ENCODE measurements at places on chromosomes 7 and 10.

GRCh38 chr10:470339-471003 lies 219.0 kb downstream of the DIP2C start:
- DNase-seq: no peak

DNA sequence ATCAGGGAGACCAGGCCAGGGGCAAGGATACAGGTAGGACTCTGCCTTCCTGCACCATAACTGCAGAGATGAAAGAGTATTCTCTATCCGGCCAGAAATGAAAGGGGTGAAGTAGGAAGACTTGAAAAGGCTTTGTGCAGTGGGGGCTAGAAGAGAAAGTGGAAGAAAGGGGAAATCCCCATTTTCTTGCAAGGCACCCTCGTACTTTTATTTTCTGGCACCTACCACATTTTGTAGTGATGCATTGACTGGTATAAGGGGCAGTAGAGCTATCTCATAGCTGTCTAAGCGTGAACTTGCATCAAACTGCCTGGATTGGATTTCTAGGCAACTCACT lies 752 bp upstream of the CAMK2G start:
- no peak for DNase-seq

DNA sequence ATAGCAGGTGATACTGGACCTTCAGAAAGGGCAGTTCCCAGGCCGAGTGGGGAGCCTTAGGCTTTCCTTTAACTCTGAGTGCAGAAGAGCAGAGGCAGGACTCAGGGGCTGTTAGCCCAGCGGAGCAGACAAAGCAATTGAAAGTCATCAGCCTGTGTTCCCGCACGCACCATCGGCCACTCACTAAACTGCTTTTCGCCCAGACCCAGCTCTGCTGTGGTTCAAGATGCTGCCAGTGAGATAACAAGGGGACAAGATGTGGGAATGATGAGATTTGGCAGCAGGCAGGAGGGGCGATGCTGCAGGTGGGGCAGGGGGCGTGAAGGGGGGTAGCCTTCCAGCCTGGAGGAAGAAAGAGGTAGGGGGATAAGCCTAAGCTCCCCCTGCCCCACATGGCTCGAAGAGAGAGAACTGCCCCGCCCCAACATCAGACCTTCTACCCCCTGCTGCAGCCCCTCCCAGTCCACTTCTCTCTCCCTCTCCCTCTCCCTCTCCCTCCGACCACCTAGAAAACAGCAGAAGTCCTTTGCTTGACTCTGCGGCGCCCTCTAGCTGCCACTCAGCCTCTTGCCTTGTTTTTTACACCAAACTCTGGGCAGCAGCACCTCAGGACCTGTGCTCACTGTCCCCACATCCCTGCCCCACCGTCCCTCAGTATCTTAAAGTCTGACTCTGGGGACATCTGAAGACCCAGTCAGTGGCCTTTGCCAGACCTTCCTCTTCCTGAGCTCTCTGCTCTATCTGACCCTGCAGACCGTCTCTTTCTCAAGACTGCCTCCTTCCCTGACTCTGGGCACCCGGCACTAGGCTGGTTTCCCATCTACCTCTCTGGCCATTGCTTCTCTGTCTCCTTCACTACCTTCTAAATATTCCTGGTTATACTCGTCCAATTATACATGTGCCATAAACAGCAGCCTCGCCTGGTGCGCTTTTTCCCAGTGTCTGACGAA lies 110.5 kb downstream of the C10orf105 start:
- DNase-seq: peak; percentile 54

GRCh38 chr7:24835643-24836042 lies 78.4 kb upstream of the GSDME start:
- no peak for DNase-seq

DNA sequence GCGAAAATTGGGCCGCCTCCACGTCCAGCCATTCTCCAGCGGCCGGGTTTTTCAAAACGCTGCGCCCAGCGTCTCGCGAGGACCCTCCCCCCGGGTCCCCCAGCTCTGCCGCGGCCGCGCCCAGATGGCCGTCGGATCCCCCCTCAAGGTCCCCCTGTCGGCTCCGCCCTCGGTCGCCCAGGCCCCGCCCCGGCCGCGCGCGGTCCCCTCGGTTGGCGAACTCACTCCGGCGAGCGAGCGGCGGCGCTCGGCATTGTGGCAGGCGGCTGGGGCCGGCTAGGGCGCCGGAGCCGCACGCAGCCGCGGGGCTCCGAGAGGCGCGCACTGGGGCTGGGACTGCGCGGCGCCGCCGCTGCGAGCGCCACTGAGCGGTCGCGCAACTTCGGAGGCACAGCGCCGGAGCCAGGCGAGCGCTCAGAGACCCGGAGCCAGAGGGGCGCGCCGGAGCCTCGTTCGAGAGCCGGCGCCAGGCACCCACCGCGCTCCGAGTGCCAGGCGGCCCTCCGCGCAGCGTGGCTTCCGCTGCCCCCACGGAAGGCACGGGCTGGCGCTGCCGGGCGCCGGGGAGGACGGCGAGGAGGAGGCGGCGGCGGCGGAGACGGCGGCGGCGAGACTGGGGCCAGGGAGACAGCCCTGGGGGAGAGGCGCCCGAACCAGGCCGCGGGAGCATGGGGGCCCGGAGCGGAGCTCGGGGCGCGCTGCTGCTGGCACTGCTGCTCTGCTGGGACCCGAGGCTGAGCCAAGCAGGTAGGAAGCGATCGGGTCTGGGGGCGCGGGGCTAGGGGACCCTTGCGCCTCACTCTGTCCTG lies at the start of gene UNC5B:
UNC5B (plus strand) TSS at position 253 of the 809 bp plus-strand sequence; CDS start at position 669, 416 bp downstream.
- DNase-seq: peak; percentile 54

DNA sequence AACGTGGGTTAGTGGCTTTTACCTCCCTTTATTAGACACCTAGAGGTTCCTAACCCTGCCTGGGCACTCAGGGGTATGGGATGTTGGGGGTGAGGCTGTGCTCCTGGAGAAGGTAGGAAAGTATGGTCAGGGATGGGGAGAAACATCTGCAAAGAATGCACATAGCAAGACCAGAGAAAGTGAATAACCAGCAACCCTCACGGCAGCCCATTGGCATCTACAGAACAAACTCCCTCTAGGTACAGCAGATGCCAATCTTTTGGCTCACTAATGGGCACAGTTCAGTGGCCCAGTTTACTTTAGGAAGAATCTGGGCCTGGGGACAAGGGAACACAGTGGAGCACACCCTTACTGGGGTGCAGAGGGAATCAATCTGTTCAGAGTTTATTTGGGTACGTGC lies 143.9 kb downstream of the JAZF1 start:
- DNase-seq: no peak

GRCh38 chr10:97549587-97550322 lies 22.8 kb upstream of the ANKRD2 start:
- peak; percentile 29 for DNase-seq

DNA sequence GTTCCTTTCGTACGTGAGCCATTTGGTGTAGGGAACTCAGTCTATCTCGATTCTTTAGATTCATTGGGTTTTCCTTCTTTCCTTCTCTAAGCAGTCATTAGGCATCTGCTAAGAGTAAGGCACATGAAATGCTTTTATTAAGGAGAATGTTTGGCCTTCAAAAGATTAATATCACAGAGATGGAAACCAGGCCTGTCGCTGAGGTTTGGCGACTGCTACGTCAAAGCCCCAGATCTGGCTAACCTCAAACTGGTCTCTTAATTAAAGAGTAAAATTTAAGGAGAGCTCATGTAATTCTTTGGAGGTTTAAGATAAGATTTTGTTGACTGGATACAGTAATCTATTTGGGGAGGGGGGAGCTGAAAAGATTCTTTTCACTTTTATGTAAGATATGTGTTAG lies 189.8 kb downstream of the JCAD start:
- no peak for DNase-seq

DNA sequence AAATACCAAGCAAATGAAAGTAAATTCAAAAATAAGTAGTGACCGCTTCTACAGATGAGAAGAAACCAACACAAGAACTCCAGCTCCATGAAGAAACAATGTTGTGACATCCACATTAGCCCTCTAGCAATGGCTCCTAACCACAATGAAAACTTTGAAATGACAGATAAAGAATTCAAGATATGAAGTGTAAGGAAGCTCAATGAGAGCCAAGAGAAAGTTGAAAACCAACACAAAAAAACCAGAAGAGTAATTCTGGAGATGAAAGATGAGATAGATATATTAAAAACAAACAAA lies 68.2 kb upstream of the DDC start:
- no peak for DNase-seq

DNA sequence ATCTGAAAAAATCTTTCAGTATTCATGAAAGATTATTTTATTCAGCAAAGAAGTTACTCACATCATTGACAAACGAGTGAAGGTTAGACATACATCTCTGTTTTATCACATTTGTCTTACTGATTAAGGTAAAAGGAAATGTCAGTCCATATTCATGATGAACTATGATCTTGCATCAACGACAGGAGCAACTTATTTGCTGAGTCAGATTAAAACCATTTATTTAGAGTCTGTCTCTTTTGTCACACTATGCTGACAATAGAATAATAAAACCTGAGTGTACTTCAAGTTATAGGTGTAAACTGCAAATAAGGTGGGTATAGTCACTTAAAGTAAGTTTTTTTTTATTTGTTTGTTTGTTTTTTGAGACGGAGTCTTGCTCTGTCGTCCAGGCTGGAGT lies 216.5 kb upstream of the SEMA3C start:
- no peak for DNase-seq

GRCh38 chr10:22988581-22989360 lies 60.9 kb downstream of the ARMC3 start:
- DNase-seq: peak; percentile 34
